ENCODE measurements at places on chromosomes 16 and 17. TPM values are rescaled to one million over a fixed set of nuclear protein-coding genes. Genes with fewer than 3 reads are reported as not detected.

TBC1D3C gene
- total RNA-seq = 0.38 TPM

CDH3 gene
- total RNA-seq = 564 TPM

C1QL1 gene
- not detected for total RNA-seq

TP53TG3 gene
- not detected for total RNA-seq

UNC13D gene
- total RNA-seq = 17.0 TPM

SPN gene
- total RNA-seq = not detected

KRTAP3-2 gene
- not detected for total RNA-seq

PPP1R27 gene
- not detected for total RNA-seq

KRTAP2-3 gene
- total RNA-seq = not detected

NPIPA2 gene
- total RNA-seq = 0.53 TPM

TRPV3 gene
- total RNA-seq = 1.2 TPM

ZNF778 gene
- total RNA-seq = 10.3 TPM

NDEL1 gene
- total RNA-seq = 52.6 TPM

KRTAP1-1 gene
- total RNA-seq = not detected

MIEF2 gene
- total RNA-seq = 21.1 TPM

NDE1 gene
- 64.9 TPM for total RNA-seq

TBC1D10B gene
- total RNA-seq = 15.6 TPM

TMEM220 gene
- 0.90 TPM for total RNA-seq

ABHD15 gene
- total RNA-seq = 6.3 TPM

MGAT5B gene
- total RNA-seq = under 0.01 TPM

KRTAP9-8 gene
- total RNA-seq = not detected

ANTKMT gene
- 35.0 TPM for total RNA-seq

RMI2 gene
- total RNA-seq = 3.8 TPM

IL21R gene
- total RNA-seq = not detected

CDK5R1 gene
- total RNA-seq = 5.5 TPM

CD300H gene
- total RNA-seq = not detected

CCDC40 gene
- total RNA-seq = 1.7 TPM

GUCY2D gene
- 0.13 TPM for total RNA-seq

SLX1A gene
- 24.6 TPM for total RNA-seq

NPIPB13 gene
- 0.64 TPM for total RNA-seq

RSKR gene
- total RNA-seq = 6.6 TPM

SLC16A6 gene
- total RNA-seq = 0.26 TPM

UTS2R gene
- not detected for total RNA-seq

PTGES3L gene
- total RNA-seq = 0.13 TPM

TRAPPC2L gene
- total RNA-seq = 47.5 TPM

KRT15 gene
- total RNA-seq = 71.8 TPM

HOXB9 gene
- not detected for total RNA-seq

MPO gene
- not detected for total RNA-seq

ATP2C2 gene
- 32.1 TPM for total RNA-seq

COG7 gene
- 9.7 TPM for total RNA-seq

PRR15L gene
- total RNA-seq = 9.1 TPM

UMOD gene
- not detected for total RNA-seq

NPIPB8 gene
- not detected for total RNA-seq

APOH gene
- total RNA-seq = under 0.01 TPM

All from bronchial epithelial cell (primary cell).